ENCODE measurements at places on chromosomes 5 and 9. TPM values are rescaled to one million over a fixed set of nuclear protein-coding genes. Genes with fewer than 3 reads are reported as not detected.

Gene PCDHB11
- total RNA-seq: 0.08 TPM

Gene GARIN3
- not detected for total RNA-seq

Gene MATR3
- 152 TPM for total RNA-seq

Gene PCAT7
- 0.74 TPM for total RNA-seq

Gene ADAMTS12
- 6.4 TPM for total RNA-seq

Gene TAF11L5
- total RNA-seq: not detected

Gene SGCD
- 3.3 TPM for total RNA-seq

Gene SCGB3A1
- not detected for total RNA-seq

Gene GABRA1
- total RNA-seq: not detected

Gene NADK2
- 11.1 TPM for total RNA-seq

Gene FAM221B
- total RNA-seq: not detected

Gene C9orf152
- total RNA-seq: 0.16 TPM

Gene CARD9
- total RNA-seq: 0.90 TPM

Gene TYRP1
- not detected for total RNA-seq

Gene IL3
- not detected for total RNA-seq

Gene CNTFR
- 0.17 TPM for total RNA-seq

Gene RETREG1
- total RNA-seq: 3.6 TPM

Gene INSYN2B
- total RNA-seq: 0.13 TPM

Gene AGPAT2
- 101 TPM for total RNA-seq

Gene PNPLA7
- total RNA-seq: 0.54 TPM

Gene PCDHGA8
- 0.05 TPM for total RNA-seq

Gene DAPK1
- 20.9 TPM for total RNA-seq

Gene STC2
- 37.3 TPM for total RNA-seq

All from A549 treated with Hydrocortisone at 1 μM for 4 hours (cell line).